ENCODE measurements at places on chromosomes 6 and 20.

DNA sequence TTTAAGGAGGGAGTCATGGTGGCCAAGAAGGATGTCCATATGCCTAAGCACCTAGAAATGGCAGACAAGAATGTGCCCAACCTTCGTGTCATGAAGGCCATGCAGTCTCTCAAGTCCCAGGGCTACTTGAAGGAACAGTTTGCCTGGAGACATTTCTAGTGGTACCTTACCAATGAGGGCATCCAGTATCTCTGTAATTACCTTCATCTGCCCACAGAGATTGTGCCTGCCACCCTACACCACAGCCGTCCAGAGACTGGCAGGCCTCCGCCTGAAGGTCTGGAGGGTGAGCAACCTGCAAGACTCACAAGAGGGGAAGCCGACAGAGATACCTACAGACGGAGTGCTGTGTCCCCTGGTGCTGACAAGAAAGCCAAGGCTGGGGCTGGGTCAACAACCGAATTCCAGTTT lies 115.0 kb downstream of the HFE start:
- no peak for DNase-seq

GRCh38 chr6:141394565-141395051 lies 738.1 kb upstream of the GJE1 start:
- no peak for DNase-seq

GRCh38 chr6:83511901-83512681 lies at the start of gene PRSS35:
TSS of gene PRSS35 (plus strand) at chr6:83512534. CDS start at chr6:83523442, 10,908 bp downstream.
- no peak for DNase-seq

GRCh38 chr6:144655376-144655775 lies 370.2 kb downstream of the UTRN start:
- no peak for DNase-seq

DNA sequence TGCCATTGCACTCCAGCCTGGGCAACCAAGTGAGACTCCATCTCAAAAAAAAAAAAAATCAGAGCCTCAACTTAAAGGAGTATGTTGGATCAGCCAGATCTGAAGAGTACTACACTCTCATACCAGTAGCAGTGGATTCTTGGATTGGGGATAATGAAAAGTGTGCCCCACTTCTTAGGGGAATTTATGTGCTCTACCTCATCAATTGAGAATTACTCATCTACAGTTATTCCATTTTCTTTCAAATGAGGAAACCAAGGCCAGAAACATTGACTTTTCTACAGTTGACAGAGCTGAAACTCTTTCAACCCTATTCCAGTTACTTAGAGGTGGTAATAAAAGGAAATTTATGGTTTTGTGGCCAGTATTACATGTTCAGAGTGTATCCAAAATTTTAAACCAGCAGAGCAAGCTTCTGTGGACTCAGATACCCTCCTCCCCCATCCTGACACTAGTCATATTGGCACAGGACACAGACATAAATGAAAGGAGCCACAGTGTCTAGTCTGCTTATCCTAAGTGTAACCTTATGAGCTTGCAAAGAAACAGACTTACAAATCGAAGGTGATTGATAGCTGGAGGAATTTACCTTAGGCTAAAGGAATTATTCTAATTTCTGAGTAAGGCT lies 51.2 kb downstream of the ORC3 start:
- no peak for DNase-seq

Data from activated B cell treated with CpG ODN at 0.5 μM for 24 hours (primary cell).